ENCODE measurements at places on chromosomes 7 and 10. TPM values are rescaled to one million over a fixed set of nuclear protein-coding genes. Genes with fewer than 3 reads are reported as not detected.

Gene MGMT
- 50.4 TPM for total RNA-seq

DNA sequence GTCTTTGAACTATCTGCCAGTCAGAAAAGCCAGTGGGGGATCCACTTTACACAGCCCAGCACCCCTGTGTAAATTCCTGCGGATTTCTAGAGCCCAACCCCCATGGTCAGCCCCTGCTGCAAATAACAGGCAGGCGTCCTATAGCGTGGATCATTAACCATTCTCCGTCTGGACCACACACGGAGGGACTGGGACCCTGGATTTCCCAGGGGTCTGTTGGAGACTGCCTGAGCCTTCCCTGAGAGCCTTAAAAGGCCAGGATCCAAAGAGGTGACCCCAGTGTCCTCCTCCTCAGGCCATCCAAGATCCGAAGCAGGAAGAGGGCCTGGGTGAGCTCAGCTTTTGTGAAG lies 11.2 kb upstream of the GRID1 start:
- DNase-seq: no peak

DNA sequence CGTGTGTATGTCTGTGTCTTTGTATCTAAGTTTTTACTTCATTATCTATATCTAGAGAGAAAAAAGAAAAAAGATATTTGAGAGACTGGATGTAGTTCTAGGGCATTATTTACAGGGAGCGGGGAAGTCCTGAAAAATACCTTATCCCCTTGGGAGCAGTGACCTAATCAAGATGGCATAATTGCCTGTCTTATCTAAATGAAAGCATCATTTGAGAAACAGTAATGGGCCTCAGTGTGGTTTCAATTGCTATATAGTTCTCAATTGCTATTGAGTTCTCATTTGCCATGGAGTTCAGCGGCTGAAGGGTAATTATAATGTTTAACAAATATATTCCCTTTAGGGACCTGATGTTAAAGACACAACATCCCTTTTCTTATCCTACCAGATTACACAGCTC lies 216.5 kb downstream of the PLXNA4 start:
- no peak for DNase-seq

Gene STRIP2
- 1.1 TPM for total RNA-seq

- peak; percentile 66 for DNase-seq
Measured at GRCh38 chr10:101066146-101066895, 4.5 kb downstream of the KAZALD1 start.

Gene NEUROD6
- not detected for total RNA-seq

GRCh38 chr10:58853668-58854067 lies 322.8 kb upstream of the PHYHIPL start:
- DNase-seq: no peak

Gene ZNF727
- 7.8 TPM for total RNA-seq

DNA sequence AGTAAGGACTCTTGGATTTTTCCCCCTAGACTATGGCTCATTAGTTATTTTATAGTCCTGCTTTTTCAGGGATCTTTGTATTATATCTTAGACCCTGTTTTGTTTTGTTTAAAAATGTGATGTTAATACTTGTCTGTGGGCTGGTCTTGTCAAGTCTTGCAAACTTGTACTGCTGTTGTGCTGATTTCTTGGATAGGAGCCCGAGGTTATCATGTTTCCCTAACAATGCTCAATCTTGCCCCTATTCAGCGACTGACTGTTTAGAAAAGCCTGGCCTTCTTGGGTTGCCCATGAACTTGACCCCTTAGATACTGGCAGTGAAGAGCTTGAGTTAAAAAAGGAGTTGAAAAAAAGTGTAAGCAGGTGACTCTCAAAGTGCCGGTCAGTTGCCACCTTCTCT lies 115.7 kb downstream of the KIAA1217 start:
- DNase-seq: peak; percentile 57

DNA sequence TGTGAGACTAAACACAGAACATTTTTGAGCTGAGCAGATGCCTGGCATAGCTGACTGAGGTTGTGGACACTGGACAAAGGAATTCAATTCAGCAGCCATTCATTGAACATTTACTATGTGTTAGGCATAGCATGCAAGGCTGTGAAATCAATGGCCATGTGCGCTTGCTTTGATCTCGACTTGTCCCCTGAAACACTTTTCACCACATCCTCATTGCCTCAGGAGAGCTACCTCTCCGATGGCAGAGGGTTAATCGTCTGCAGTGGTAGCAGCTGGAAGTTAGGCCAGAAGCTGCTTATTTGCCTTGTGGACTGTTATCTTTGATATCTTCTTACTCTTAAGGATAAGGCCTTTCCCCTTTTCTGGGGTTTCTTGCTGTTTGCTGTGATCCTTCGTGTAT lies 297.8 kb downstream of the AUTS2 start:
- no peak for DNase-seq

DNA sequence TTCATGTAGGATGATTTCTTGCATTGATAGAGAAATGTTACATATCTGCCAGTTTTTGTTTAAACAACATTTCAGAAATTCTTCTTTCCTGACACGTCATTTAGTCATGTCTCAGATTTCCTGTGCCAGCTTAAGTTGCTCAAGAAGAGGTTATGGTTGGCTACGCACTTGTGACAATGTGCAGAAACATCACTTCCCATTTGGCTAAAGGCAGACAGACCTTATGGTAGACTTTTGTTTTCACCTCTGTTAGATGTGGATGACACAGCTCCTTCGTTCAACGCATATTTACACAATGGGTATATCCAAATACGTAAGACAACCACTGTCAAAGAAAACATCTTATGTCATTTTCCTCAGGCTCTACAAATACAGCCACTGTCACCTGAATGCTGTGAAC lies 125.8 kb downstream of the DOCK4 start:
- DNase-seq: no peak

DNA sequence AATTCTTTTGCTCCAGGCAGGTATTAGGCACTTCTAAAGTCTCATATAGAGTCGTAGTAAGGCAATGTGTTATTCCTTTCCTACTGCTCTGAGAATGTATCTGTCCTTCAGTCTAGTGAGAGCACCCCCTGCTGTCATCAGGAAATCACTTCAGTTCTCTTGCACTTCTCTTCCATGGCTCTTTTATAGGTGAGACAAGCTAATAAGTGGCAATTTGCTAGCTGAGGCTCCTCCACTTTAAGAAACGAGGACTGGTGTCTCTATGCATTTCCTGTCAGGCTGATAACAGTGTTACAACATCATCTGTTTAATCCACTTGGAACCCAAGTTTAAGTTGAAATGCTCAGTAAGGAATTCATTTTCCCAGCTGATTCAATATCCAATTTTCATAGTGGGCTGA lies 350.6 kb downstream of the TFEC start:
- DNase-seq: no peak

Gene HYAL4
- total RNA-seq: 1.6 TPM

- no peak for DNase-seq
Measured at GRCh38 chr10:132336919-132337407, 5.0 kb downstream of the LRRC27 start.
